ENCODE measurements at places on chromosomes 4 and X. TPM values are rescaled to one million over a fixed set of nuclear protein-coding genes. Genes with fewer than 3 reads are reported as not detected.

The PDCL2 gene
- not detected for total RNA-seq

The POLN gene
- total RNA-seq = 3.3 TPM

The GUF1 gene
- total RNA-seq = 11.4 TPM

- H3K27ac ChIP-seq = peak overlapping the region; percentile 34
- H3K4me3 ChIP-seq = no peak overlapping the region
- no peaks in the 10 kb centered on the region for H3K27me3 ChIP-seq
Measured at GRCh38 chrX:108396188-108396891, 41.9 kb downstream of the COL4A6 start.

DNA sequence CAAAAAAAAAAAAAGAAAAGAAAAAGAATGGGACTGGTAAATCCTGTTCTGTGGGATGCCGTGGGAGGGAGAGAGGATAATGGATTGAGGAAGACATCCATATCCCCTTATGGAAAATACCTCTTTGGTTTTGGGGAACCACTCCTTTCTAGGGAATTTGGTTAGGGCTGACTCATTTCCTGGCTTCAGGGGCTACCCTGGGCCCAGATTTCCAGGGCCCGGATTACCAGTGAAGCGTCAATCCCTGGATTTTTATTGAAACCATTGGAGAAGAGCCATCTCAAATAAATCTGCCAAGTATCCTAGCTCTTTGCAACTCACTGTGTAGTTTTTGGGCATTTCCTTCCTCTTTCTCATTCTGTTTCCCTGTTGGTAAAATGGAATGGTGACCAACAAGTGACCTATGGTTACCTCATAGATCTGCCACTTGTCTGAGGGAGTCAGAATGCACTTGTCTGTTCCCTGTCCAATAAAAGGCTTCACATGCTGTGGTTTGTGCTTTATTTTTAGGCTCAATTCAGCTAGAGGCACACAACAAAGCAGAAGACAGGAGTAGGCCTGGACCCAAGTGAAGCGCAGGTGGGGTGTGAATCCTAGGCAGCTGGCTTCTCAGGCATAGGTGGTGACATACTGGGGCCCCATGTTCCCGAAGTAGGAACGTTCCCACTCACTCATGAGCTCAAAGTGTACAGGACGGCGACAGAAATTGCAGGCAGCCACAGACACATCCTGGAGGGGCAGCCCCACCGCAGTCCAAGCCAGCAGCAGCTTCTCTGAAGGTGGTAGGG is 8.6 kb downstream of the APEX2 start:
- H3K27me3 ChIP-seq = no peaks in the 10 kb centered on the region
- DNase-seq = no peak
- H3K27ac ChIP-seq = no peak overlapping the region

DNA sequence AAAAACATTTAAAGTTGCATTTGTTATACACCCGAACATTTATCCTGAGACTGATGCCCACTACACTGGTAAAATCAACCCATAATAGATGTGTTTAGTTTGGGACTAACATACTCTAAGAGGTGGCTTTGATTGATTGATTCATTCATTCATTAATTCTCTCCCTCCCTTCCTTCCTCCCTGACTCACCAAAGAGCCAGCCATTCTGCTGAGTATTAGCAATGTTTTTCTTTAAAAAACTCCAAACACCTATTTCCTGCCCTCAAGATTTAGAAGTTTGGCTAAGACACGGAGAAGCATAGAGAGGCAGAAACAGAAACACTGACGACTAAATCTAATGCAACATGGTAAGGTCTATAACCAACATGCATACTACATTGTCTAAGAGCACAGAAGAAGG is 88.9 kb downstream of the RASL11B start:
- no peak for DNase-seq
- no peaks in the 10 kb centered on the region for H3K36me3 ChIP-seq
- H3K27ac ChIP-seq = no peak overlapping the region
- H3K27me3 ChIP-seq = no peaks in the 10 kb centered on the region

GRCh38 chrX:19670854-19671620 is 155.7 kb upstream of the MAP3K15 start:
- no peak for DNase-seq
- H3K4me3 ChIP-seq = no peak overlapping the region
- H3K27ac ChIP-seq = peak overlapping the region; percentile 46
- H3K4me1 ChIP-seq = no peaks in the 10 kb centered on the region

- no peak overlapping the region for H3K27ac ChIP-seq
- H3K27me3 ChIP-seq = no peaks in the 10 kb centered on the region
- no peak for DNase-seq
- no peaks in the 10 kb centered on the region for H3K4me1 ChIP-seq
- H3K36me3 ChIP-seq = no peaks in the 10 kb centered on the region
Measured at GRCh38 chr4:52015366-52015765, 4.8 kb downstream of the LRRC66 start.

DNA sequence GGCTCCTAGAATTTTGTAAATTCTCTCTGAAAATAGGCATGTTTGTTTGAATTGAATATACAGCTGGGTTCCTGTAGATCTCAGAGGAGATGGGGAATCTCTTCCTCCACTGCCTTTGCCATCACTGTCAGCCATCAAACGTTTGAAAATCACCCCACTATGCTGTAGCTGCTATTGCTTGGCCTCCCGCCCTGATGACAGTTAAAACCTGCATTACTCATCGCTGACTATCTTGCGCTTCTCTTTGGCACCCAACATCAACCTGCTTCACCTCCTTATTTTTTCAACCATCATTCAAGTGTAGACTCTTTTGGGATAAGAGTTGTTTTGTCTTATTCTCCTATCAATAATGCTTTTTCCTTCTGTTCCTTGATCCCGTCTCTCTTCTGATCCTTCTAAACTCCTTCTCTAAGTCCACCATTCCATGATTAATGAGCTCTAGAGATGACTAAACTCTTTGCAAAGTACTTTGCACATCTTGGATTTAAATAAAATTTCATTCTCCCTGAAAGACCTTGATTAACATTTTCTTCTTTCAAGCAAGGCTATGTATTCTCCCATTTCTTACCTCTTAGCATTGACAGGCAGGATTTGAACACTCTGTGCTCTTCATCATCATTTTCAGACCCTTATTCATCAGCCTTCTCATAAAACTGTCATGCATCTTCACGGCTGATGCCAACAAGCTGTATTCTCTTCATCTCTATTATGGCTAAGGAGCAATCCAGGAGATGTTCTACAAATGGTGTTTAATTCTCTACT is 133.0 kb downstream of the SNCA start:
- DNase-seq = no peak
- H3K36me3 ChIP-seq = no peaks in the 10 kb centered on the region
- H3K27me3 ChIP-seq = no peaks in the 10 kb centered on the region
- no peaks in the 10 kb centered on the region for H3K4me1 ChIP-seq
- no peak overlapping the region for H3K27ac ChIP-seq

GRCh38 chr4:54669831-54670230 is 12.1 kb downstream of the KIT start:
- H3K27ac ChIP-seq = no peak overlapping the region
- no peak for DNase-seq

DNA sequence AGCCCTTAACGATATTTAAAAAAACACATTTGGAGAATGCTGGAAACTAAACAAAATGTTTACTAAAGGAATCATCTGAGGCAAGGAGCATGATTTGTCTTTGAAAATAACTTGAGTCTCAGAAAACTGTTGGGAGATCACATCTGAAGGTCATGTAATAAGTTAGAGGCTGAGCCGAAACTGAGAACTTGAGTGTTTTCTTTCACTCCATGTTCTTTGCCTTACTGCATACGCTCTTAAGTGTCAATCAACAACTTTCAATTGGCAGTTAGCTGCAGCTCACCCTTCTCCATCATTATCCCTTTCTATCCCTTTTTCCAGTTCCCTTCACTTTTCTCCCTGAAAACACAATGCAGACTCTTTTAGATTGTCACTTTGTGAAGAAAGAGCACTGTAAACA is 216.2 kb downstream of the ADGRA3 start:
- no peaks in the 10 kb centered on the region for H3K36me3 ChIP-seq
- no peak overlapping the region for H3K27ac ChIP-seq
- no peaks in the 10 kb centered on the region for H3K4me1 ChIP-seq
- no peak for DNase-seq
- no peaks in the 10 kb centered on the region for H3K27me3 ChIP-seq
